Posterior cingulate gyrus (tissue), 11 donors: ENCODE measurements at places on chromosomes 2 and 18.

DNA sequence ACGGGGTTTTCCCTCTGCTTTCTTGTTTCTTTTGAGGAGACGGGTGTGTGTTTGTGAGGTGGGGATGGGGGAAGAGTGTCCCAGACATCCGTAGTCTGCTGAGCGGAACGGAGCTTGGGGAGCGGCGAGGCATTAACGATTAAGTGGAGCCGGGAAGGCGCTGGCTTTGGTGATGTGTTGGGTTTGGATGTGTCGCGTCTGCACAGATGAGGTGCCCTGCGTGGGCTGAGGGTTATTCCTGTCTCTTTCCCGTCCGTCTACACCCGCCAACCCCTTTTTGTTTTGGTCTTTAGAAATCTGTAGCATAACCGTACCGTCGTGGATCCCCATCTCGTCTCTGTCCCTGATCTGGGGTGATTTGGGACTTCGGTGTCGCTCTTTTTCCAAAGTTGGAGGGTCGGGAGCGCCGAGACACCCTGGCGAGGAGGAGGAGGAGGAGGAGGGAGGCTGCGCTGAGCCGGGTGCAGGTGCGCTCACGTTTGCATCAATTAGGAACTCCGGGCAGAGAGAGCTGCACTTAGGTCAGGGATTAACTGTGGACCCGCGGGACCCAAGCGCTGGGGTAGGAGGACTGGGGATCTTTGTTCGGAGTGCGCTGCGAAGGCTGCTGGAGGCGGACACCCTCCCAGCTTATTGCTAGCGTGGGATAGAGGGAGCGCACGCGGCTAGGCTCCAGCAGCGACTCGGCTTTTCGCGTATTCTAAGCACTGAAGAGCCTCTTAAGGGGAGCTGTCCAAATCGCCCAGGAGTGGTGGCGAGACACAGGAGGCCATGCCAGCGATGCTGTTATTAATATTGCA is 720.3 kb downstream of the DPP10 start:
- no peak for DNase-seq

- no peak for DNase-seq
Observed at GRCh38 chr2:152445375-152445774, 110.4 kb downstream of the FMNL2 start.

DNA sequence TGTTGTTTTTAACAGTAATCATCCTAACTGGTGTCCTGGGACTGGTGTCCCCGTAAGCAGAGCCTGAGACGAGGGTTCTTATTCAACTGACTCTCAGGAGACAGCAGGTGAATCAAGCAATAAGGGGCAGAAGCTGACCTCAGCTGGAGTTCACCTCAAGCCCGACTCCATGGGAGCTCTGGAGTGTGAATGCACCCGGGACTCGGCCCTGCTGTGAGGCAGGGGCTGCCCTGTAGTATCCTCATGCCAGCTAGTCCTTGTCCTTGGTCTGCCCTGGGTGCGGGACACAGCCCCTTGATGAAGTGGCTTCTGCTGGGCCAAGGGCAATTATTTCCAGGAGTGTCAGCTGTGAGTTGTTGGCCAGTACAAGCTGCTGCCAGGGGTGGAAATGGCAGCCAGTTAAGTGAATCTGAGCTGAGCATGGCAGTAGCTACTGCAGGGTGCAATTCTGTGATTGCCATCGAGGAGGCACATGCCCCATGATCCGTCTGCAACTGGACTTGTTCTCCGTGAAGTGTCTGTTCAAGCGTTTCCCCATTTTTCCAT is 54.9 kb upstream of the OTOS start:
- no peak for DNase-seq

GRCh38 chr18:78798402-78799175 is 181.0 kb upstream of the SALL3 start:
- DNase-seq: no peak

- DNase-seq: no peak
Observed at GRCh38 chr2:205682971-205683501, 735 bp downstream of the NRP2 start.

GRCh38 chr2:25372405-25373268 is 30.9 kb upstream of the DNMT3A start:
- no peak for DNase-seq

DNA sequence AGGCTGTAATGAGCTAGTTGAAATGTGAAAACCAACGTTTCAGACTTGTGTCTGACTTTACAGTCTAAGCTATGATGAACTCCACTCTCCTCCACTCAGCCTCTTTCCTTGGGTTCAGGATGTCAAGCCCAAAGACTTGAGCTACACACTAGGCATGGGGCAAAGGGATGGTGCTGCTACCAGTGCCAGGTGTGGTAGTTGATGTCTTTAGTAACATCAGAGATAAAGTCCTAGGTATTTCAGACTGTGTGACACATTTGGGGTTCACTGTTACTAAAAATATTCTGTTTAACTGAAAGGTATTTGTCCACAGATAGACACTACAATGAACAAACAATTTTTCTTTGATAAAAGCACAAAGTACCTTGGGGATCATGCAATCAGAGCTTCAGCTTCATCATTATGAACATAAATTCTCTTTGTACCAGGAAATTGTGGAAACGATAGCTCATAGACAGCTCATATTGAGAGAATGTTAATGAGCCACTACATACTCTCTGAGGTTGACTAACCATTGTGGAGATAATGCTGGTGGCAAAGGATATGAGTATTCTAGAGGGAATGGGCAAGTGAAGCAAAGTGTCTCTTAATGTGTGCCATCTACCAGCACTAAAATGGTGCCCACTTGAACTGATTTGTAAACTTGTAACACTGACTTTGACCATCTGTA is 253.7 kb upstream of the THUMPD2 start:
- no peak for DNase-seq

GRCh38 chr2:197176522-197176921 is 134.1 kb downstream of the ANKRD44 start:
- DNase-seq: no peak

- no peak for DNase-seq
Observed at GRCh38 chr2:145154731-145155130, 634.8 kb upstream of the ZEB2 start.

- no peak for DNase-seq
Observed at GRCh38 chr2:237154082-237154638, 68.5 kb downstream of the COPS8 start.

- DNase-seq: no peak
Observed at GRCh38 chr2:74357627-74358026, 14.4 kb upstream of the SLC4A5 start.

- DNase-seq: no peak
Observed at GRCh38 chr18:2948038-2948437, 64.9 kb downstream of the LPIN2 start.

DNA sequence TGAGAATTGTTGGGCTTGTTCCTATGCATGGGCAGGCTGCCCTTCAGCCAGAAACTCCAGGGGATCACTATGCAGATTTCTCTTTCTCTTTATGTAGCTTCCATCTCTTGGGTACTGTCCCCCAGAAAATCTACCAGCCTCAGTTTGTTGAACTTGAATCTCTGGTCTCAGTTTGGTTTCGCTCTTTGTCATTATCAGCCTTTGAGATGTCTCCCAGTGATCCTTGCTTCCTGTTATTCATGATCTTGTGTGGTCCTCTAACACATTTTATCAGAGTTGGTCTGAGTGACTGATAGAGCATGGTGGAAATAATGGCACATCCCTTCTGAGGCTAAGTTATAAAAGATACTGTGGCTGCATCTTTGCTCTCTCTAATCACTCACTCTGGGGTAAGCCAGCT is 7.8 kb downstream of the TMEM87B start:
- DNase-seq: no peak

- no peak for DNase-seq
Observed at GRCh38 chr2:181805228-181806038, 86.1 kb upstream of the ITPRID2 start.

DNA sequence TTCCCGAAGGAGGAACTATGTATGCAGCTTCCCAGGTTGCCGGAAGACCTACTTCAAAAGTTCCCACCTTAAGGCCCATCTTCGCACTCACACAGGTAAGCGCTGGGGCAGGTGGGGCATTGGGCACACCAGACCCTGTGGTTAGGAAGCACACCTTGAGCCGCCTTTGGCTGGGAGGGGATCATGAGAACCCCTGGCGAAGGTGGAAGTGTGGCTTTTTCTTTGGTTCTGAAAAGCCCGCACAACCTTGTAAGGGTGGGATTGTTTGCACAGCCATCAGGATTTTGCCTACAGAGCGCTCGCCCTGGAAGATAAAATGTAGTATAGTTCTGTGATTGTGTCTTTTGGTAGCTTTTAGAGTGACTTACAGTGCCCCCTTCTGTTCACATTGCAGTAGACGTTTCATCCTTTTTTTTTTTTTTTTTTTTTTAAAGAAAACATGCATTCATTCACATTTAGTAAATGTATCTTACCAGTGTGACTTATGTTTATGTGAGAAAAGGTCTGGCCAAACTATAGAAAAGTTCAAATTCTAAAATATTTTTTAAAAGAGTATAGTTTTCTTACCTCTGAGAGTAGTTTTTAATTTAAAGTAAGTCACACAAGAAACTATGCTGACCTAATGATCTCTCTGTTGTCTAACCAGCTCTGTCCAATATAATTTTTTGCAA is 5.3 kb downstream of the KLF11 start:
- DNase-seq: no peak

- DNase-seq: no peak
Observed at GRCh38 chr2:72293620-72294019, 146.0 kb upstream of the CYP26B1 start.

DNA sequence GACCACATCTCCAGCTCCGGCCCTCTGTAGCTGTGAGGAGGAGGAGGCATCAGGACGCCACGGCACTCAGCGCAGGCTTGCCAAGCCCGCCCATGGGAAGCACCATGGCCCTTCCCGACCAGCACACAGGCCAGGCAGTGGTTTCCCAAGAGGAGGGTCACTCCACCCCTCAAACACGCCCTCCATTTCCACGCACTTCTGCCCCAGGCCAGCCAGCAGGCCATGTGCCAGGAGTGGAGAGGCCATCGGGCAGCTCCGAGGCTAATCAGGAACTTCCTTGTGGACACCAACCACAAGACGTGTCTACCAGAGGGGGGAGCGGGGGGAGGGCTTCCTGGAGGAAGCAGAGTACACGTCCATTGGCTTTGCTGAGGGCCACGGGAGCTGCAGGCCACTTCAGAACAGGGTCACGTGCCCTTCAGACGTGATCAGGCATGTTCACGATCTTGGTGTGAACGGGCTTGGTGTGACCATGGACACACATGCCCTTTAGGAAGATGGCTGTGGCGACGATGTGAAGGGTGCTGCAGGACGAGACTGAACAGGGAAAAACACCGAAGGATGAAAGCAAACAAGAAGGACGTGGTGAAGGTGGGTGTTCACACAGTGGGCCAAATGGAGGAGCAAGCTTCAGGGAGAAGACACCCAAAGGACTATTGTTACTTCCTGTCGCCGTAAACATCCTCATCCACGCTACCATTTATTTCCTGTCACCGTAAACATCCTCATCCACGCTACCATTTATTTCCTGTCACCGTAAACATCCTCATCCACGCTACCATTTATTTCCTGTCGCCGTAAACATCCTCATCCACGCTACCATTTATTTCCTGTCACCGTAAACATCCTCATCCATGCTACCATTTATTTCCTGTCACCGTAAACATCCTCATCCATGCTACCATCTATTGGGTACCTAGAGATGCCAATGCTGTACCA is 6.5 kb upstream of the MTERF4 start:
- DNase-seq: peak; percentile 60

DNA sequence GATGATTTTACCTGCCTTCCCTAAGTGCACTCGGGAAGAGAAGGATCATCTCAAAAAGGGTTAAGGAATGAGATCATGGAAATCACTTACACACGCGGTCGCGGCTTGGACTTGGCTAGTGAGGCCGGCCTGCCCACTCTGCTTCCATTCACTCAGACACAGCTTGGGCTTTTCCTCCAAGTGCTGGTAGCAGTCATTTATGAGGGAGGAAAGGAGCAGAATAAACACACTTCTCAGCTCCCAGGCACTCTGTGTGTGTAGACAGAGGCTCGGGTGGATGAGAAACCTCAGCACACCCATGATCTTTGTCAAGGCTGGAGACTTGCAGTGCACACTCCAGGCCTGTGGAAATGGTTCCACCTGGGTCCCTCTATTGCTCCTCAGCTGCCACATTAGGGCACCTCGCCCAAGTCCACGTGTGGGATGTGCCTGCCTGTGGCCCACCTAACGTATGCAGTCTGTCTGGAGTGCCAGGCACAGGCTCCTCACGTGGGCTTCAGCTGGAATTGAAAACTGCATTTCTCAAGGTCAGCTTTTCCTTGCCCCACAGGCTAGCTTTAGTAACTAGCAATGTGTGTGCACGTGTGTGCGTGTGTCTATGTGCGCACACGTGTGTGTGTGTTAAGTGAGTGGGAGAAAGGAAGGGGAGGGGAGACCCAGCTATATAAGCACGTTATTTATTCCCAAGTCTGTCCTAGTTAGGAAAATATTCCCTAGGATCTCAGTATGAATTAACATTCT is 288.4 kb downstream of the SOX11 start:
- DNase-seq: peak; percentile 67

DNA sequence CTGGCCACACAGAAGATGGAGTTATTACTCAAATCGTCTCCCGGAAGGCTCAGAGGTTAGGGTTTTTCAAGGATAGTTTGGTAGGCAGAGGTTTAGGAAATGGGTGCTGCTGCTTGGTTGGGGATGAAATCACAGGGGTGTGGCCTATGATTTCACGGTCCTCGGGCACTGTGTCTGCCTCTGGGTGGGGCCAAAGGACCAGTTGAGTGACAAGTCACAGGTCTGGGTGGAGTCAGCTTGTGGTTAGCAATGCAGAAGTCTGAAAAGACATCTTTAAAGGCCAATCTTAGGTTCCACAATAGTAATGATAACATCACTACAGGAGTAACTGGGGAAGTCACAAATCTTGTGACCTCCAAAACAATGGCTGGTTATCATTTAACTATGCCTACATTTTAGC is 387.8 kb downstream of the ZNF521 start:
- DNase-seq: no peak

GRCh38 chr2:163692611-163693482 is 43.0 kb downstream of the FIGN start:
- DNase-seq: no peak

- no peak for DNase-seq
Observed at GRCh38 chr18:57436191-57436964, 1.2 kb downstream of the ONECUT2 start.

DNA sequence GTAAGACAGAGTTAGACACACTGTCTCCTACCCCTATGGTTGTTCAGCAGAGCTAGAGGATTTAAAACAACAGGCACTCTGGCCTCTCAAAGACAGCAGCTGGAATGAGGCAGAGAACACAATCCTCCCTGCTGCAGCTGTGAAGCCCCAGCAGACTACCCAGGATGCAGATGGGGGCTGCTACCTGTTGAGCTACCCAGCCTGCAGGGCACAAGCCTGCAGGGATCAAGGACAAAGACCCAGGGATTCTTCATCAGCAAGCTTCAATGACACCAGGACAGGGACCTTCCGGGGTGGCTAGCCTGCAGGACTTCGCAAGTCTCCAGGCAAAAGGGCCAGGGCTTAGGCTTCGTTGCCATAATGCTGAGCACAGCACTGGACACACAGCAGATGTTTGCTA is 27.2 kb downstream of the GALNT14 start:
- DNase-seq: no peak

DNA sequence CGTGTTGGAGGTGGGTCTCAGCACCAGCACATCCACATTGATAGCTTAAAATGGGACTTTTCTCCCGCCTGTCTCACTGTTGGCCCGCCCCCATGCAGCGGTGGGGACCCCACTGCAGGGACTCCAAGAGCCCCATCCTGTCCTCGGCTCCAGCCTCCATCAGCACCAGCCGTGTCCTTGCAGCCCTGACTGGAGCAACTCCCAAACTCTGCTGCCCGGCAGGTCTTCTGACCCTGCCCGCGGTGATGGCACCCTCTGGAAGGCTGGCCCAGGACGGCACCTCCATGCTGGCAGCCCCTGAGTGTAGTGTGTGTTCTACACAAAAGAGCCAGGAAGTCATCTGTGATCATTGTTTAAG is 41.6 kb upstream of the KCNG2 start:
- no peak for DNase-seq
